ENCODE measurements at places on chromosomes 2 and 18.

- DNase-seq = no peak
Observed at GRCh38 chr2:238921259-238921658, 73.4 kb downstream of the TWIST2 start.

GRCh38 chr18:5729983-5730699 is 165.2 kb downstream of the TMEM200C start:
- DNase-seq = no peak

- DNase-seq = peak; percentile 61
Observed at GRCh38 chr2:135030826-135031225, 16.4 kb downstream of the MAP3K19 start.

- no peak for DNase-seq
Observed at GRCh38 chr2:216670266-216671080, 24.9 kb downstream of the IGFBP5 start.

DNA sequence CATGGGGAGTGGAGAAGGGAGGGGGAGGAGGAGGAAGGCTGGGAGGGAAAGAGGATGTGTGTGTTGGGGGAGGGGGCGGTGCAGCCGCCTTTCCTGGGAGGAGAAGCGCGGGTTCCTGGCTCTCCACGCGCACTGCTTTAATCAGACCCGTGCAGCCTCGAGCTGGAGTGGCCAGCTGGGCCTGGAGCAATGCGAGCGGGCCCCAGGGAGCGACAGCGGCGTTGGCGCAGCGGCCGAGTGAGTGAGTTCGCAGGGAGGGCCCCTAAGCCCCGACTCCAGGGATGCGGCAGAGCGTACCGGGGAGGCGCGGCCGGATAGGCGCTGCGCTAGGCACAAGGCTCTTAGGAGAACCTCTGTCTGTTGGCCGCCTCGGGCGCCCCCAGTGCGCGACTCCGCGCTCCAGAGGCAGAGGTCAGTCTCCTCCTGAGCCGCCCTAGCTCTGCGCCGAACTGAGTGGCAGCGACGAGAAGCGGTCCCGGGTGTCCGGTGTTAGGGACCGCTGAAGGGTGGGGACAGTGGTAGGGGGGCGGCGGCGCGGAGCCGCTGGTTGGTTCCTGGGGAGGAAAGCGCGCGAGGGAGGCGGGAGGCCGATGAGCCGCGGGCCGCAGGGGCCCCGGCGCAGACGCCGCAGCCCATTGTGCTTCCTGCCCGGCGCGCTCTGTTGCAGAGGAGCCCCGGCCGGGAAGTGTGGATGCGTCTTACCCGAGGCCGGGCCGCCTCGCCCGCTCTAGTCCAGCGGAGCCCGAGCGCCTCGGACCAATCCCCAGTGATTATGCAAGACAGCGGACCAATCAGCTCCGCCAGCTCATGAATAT is 455 bp upstream of the DLX1 start:
- DNase-seq = peak; percentile 97

- DNase-seq = peak; percentile 14
Observed at GRCh38 chr18:79905389-79905911, 46.0 kb downstream of the SLC66A2 start.

GRCh38 chr2:236776695-236777251 is 207.1 kb downstream of the ACKR3 start:
- DNase-seq = peak; percentile 96

GRCh38 chr2:15378148-15378908 is 182.8 kb downstream of the NBAS start:
- DNase-seq = no peak

DNA sequence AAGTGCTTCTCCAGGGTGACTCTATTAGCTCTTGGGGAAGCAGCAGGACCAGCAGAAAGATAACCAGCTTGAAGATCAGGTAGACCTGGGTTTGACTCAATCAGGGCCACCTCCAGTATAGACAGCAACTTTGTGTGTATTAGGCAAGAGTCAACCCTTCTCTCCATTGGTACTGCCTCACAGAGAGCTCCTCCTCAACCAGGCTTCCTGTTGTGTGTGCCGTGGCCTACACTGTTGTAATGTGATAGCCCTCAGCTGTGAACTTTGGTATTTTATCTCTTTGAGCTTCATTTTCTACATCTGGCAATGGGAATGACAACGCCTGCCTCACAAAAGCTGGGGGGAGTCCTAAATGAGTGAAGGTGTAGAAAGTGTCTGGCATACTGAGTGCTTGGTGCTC is 17.0 kb upstream of the MAP3K20 start:
- DNase-seq = no peak

- peak; percentile 51 for DNase-seq
Observed at GRCh38 chr2:29841386-29842004, 79.9 kb downstream of the ALK start.

GRCh38 chr2:239009589-239009961 is 161.7 kb downstream of the TWIST2 start:
- DNase-seq = no peak

DNA sequence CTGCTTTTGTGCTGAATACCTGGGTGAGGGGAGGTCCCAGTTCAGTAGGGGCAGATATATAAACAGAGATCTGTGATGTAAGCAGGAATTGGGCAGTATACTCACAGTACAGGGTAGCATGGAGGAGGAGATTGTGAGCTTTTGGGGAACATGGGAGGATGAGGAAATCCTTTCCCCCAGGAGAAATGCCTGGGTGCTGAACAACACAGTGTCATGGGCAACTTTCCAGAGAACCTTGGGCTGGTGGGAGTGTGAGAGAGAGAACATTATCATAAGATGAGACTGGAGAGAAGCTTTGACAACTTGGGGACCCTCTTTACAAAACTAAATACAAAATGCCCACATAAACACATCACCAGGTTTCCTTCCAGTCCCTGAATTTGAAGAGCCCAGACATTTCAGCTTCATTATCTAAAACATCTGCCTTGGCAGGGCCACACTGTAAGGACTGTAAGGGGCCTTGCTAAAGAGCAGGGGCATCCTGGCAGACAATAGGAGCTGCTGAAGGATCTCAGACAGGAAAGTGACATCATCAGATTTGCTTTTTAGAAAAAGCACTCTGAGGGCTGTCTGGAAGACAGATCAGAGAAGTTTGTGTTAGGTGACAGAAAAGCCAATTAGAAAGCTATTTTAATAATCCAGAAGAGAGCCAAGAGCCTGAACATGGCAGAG is 303.1 kb upstream of the FBXO11 start:
- peak; percentile 62 for DNase-seq
